ENCODE measurements at places on chromosomes 3 and 15.
A peak's percentile ranks its signal among the peaks of the same experiment; 100 is the strongest.

GRCh38 chr3:128051837-128052594 is at the start of gene SEC61A1:
Gene SEC61A1 (plus strand): TSS chr3:128052437. CDS start chr3:128052553, 116 bp downstream.
- DNase-seq: peak; percentile 93

DNA sequence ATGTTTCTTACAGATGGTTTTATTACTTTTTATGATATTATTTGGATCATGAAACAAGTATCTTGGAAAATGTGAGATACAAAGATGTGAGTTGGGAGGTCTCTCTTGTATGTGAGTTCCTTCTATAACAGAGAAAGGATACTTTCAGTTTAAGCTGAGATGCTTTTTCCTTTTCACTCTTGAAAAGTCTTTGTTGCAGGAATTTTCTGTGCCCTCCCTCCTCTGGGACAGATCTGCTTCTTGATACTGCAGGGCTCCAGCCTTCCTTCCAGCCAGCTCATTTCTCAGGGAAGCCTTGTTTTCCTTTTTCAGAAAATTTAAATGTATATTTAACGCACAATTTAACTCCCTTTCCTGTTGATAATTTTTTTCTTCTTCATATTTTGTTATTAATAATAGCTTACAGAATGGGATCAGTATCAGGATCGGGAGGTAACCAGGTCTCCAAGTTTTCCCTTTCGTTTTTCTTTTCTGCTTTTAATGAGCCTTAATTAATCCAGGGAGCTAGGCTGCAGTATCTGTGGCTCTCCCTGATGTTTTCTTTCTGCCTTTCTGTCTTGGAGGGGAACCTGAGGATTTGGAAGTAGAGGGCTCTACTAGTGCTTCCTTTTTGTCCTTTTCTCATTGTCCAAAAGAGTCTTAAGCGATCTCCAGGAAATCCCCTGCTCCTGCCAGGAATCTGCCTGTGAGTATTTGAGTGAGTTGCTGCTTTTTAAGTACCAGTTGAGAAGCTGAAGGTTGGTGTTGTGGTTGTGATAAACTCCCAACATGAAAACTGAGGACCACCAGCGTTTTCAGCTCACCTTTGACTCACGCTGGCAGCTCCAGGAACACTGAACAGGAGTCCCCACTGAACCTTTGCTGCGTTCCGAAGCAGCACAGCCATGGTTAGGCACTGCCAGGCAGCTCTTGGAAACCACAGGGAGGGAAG is 105.7 kb downstream of the IGF1R start:
- DNase-seq: no peak

GRCh38 chr3:130789782-130790322 is 43.2 kb upstream of the PIK3R4 start:
- no peak for DNase-seq

DNA sequence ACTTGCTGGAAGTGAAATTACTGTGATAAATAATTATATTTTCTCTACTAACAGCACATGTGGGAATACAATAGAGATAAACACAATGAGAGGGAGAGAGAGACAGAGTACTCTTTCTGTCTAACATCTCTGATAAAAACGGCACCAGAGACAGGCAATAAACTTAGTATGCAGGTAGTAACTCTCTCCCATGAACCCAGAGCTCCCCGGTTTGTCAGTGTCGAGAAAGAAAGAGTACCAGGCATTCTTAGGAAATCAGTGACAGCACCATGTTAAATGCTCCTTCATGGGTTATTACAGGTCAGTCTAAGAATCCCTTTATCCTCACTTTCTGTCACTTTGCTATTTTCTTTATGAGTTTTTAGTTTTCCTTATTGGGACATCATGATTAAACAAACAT is 110.7 kb upstream of the EPHA3 start:
- DNase-seq: no peak

DNA sequence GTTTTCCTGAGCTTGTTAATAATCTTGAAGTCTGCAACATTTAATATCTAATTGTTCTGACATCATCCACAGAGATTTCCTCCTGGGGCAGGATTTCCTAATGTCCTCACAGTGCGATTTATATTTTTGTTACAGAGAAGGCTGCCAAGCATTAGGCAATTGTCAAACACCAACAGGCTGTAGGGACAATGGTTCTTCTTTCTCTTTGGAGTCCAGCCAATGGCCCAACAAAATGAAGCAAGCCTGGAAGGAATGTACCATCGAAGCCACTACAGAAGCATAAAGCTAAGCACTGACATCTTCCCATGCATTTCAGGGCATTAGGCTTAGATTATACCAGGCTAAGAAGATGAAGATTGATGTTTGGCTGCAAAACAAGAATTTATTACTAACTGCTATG is 173.0 kb upstream of the FRMD4B start:
- no peak for DNase-seq

DNA sequence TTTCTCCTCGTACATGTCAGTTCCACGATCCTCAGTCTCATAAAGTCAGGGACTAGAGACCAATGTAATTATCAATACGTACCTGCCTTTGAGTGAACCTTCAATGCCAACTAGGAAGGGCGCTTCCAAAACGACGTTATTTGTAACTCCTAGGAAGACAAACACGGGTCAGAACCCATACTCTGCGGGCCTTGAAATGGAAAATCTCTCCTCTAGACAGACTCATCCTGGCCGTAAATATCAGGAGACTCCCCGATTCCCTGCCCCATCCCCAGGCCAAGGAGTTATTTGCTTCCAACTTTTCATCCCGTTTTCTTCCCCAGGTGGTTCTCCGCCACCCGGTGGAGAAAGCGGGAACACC is 578 bp downstream of the OIP5 start:
- DNase-seq: no peak

GRCh38 chr15:87080547-87080946 is 1000.9 kb downstream of the AGBL1 start:
- no peak for DNase-seq

GRCh38 chr15:66621491-66622467 is 56.0 kb upstream of the LCTL start:
- no peak for DNase-seq

GRCh38 chr3:188154014-188154808 is at the start of gene LPP:
Gene LPP (plus strand): TSS chr3:188154157. CDS start chr3:188406121, 251,964 bp downstream.
- DNase-seq: peak; percentile 87

- no peak for DNase-seq
Measured at GRCh38 chr3:27528791-27529190, 44.6 kb upstream of the SLC4A7 start.

- peak; percentile 46 for DNase-seq
Measured at GRCh38 chr15:85582131-85583079, 202.0 kb downstream of the AKAP13 start.

DNA sequence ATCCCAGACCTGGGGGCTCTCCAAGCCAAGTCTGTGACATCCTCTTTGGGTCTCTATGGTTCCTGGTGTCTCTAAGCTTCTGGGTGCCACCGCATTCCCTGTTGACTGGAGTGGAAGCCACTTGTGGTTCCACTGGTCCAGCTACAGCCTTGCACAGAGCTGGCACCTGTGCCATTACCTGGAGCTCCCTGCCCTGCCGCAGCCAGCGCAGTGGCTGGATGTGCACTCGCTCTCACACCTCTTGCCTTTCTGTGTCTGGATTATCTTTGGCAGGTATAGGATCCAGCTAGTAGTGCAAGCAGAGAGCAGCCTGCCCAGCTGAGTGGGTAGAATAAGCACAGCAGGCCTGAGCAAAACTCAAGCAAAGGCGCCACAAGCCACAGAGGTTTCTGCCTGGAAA is 1635.5 kb downstream of the OTOL1 start:
- DNase-seq: no peak

- DNase-seq: no peak
Measured at GRCh38 chr3:47425959-47426358, 45.1 kb downstream of the PTPN23 start.

DNA sequence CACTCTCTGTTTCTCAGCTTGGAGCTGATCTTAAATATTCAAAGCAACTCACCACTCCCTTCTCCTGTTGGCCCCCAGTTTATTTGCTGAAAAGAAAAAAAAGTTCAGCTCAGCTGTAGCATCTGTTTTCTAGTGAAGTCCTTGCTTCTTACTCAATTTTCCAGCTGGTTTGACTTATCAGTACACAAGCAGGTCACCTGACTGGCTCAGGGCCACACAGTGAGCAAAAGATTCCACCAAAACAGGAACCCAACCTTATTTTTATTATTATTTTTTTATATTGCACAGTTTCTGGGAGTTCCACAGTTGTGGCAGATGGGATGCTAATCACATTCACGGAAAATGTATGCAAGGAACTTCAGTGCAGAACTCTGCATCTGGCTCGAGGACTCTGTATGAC is 390.7 kb upstream of the RGMA start:
- DNase-seq: no peak

- DNase-seq: no peak
Measured at GRCh38 chr3:68306571-68306970, 625.8 kb downstream of the TAFA4 start.

GRCh38 chr3:11375333-11376088 is 103.3 kb downstream of the ATG7 start:
- no peak for DNase-seq

DNA sequence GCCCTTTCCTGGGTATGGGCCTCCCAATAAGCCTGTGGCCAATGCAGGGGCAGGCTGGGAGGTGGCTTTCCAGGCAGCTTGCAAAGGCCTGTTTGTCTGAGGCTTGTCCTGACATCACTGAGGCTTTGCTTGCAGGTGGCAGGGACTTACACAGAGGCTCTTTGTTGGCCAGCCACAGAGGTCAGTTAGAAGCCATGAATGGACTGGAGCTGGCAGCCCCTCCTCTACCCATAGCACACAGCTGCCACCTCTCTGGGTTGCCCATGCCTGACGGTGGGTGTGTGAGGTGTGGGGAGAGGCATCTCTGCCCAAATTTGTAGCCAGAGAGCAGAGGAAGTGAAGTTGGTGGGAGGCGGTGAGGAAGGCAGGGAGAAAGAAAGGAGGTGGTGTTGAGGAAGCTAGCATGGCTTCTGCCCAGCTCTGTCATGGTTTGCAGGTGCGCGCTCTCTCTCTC is 17.1 kb downstream of the LIMD1 start:
- DNase-seq: no peak

DNA sequence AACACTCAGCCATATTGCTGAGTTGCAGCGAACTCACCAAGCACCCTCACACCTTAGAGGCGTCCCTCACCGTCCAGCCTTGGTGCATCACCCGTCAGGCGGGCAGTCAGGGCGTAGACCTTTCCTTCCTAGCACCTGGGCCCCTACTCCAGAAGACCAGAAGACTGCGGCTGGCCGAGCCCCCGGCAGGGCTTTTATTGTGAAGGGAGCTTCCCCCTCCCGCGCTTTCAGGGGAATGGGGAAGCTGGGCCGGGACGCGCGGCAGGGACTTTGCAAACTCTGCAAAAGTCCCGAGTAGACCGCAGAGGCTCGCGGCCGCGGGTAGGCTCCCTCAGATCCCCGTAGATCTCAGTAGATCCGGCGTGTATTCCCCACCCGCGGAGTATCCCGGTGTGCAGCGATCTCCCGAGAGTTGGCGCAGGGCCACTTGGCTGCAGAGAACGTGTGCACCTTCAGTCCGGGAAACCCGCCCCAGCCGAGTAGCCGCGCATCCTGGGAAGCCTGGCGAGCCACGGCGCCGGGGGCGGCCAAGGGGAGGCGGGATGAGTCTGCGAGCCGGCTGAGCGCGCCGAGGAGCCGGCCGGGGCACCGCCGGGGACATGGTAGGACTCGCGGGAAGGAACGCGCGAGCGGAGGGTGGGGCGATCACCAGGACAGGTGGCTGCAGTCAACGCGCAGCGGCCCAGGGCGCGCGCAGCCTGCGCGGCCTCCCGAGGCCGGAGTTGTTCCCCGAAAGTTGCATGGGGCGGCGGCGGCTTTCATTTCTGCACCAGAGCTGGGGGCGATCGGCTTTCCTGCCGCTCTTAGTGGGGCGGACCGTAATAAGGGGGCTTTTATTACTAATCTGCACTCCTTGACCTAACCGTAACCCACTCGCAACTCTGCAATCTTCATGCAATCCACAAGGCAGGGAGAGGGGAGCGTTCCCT is at the start of gene GASK1A:
Gene GASK1A, plus strand, starts transcription at position 268 of the 929 bp plus-strand sequence. Its CDS starts 332 bp downstream, at position 600.
- DNase-seq: no peak

GRCh38 chr3:69724722-69725435 is 14.4 kb upstream of the MITF start:
- DNase-seq: no peak

GRCh38 chr15:28125673-28126651 is 26.8 kb upstream of the OCA2 start:
- no peak for DNase-seq

DNA sequence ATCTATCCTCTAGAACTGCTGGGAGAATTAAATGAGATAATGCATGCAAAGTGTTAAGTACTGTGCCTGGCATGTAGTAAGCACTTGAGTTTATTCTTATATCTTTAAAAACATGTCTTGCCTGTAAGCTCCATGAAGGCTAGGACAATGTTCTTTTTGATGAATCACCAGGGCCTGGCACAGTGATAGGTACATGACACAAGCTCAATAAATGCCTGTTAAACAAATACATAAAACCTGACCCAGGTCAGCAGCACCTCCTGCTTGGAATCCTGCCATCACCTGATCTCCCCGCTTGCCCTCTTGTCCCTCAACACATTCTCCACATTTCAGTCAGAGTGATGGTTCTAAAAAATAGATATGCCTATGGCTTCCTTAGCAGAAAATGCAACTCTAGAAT is 186.8 kb downstream of the CHST2 start:
- no peak for DNase-seq

- no peak for DNase-seq
Measured at GRCh38 chr15:79185199-79185598, 94.6 kb upstream of the RASGRF1 start.

DNA sequence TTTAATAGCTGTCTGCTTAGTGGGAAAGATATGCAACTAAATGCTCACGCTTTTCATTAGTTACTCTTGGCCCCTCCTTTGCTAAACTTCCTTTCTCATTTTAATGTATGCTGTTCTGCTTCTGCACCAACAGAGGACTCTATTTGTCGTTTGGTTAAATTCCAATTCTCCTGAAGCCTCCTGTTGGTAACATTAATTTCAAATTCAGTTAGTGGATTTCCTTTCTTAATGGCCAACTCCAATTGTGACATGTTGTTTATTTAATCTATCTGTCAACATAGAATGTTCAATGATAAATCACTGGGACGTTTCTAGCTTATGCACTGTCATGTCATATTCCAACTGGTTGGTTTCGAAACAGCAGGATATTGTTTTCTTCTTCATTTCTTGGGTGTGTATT is 467.4 kb upstream of the BCHE start:
- no peak for DNase-seq

GRCh38 chr3:47347217-47347801 is 33.5 kb upstream of the PTPN23 start:
- DNase-seq: no peak

DNA sequence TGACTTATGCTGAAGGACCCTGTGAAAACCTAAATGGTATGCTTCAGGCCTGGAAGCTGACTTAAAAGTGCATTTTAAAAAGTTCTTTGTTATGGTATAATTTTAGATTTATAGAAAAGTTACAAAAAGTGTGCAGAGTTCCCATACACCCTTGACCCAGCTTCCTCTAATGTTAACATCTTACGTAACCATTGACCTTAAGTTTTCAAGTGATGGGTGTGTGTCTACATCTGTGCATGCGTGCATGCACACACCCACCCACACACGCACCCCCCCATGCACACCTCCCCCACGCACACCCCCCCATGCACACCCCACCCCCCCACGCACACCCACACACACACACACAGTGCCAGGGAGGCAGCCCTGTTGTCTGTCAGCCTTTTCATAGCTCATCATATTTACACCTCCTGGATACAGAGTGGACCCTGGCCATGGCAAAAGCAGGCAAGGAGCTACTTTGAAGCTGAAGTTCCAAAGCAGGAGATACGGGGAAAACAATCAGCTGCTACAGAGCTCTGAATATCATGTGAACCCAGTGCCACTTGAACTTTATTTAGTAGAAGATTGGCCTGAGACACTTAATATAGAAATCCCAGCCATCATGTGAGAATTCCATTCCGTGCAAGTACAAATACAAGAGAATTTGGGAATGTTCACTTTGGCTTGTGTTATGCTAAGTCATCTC is 30.0 kb upstream of the TRAK1 start:
- DNase-seq: no peak

- DNase-seq: no peak
Measured at GRCh38 chr15:78895471-78895870, 22.8 kb downstream of the MORF4L1 start.
